ENCODE measurements at places on chromosomes 5 and 9.

GRCh38 chr9:94801234-94801633, 74.7 kb downstream of the AOPEP start:
- DNase-seq: no peak

- no peak for DNase-seq
Observed at GRCh38 chr5:178463321-178464155, 126.7 kb downstream of the COL23A1 start.

- DNase-seq: no peak
Observed at GRCh38 chr5:114185274-114185673, 176.6 kb upstream of the KCNN2 start.

- no peak for DNase-seq
Observed at GRCh38 chr5:96194593-96194992, 232.9 kb upstream of the ELL2 start.

GRCh38 chr5:53815471-53815870, 255.0 kb downstream of the NDUFS4 start:
- DNase-seq: no peak

DNA sequence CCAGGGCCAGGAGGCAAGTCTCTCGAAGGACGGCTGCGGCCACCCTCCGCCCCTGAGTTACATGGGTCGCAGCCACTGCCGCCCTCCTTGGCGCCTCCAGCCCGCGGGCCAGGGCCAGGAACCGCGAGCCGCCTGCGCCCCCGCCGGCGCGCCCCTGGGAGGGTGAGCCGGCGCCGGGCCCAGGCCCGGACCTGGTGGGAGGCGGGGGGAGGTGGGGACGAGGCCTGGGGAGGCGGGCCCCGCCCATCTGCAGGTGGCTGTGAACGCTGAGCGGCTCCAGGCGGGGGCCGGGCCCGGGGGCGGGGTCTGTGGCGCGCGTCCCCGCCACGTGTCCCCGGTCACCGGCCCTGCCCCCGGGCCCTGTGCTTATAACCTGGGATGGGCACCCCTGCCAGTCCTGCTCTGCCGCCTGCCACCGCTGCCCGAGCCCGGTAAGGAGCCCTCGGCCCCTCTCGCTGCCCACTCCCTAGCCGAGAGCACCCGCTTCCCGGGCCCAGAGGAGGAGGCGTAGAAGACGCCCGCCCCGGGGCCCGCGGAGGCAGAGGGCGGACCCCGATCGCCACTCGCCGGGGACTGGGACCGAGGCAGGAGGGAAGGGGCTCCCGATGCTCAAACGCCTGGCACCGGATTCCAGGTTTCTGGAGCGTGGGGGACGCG, at the start of gene ASS1:
Gene ASS1, plus strand, starts transcription at position 397 of the 657 bp plus-strand sequence. CDS start 7,268 bp downstream, outside the sequence.
- no peak for DNase-seq

- no peak for DNase-seq
Observed at GRCh38 chr9:74499770-74500583, 2.8 kb downstream of the RORB start.

All from Ammon's horn (tissue), 1 donor.